Stimulated activated CD4-positive, alpha-beta T cell treated with anti-CD3 and anti-CD28 coated beads, Interleukin-1b, Interleukin-23, amount 100 ng/mL, for 48 hours (primary cell): ENCODE measurements at places on chromosomes 4 and X.
A peak's percentile ranks its signal among the peaks of the same experiment; 100 is the strongest.

GRCh38 chr4:185227713-185228278 is 18.4 kb downstream of the SNX25 start:
- no peak for DNase-seq

- DNase-seq = no peak
Observed at GRCh38 chr4:18847249-18847890, 825.8 kb upstream of the LCORL start.

- DNase-seq = peak; percentile 56
Observed at GRCh38 chr4:81913427-81913879, 441.7 kb upstream of the RASGEF1B start.

DNA sequence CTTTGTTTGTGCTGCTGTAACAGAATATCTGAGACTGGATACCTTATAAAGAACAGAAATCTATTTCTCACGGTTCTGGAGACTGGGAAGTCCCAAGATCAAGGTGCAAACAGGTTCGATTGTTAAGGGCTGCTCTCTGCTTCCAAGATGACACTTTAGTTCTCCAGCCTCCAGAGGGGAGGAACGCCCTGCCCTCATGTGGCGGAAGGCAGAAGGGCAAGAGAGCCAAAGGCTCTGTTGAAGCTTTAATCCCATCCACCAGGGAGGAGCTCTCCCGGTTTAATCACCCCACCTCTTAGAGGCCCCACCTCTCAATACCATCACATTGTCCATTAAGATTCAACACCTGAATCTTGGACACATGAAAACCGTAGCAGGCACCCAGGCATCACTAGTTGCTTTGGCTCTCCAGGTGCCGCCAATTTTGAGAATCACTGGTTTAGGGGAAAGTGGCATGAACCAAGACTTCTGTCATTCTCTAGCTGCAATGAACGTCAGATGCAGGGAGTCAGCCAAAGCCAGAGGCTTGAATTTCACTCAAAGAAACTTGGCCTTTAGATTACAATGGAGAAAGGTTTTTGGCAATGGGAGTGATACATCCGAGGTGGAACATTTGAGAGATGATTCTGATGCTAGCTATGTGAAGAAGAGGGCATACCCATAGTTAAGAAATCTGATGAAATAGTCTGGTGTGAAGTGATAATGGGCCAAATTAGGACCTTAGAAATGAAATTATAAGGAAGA is 15.7 kb downstream of the FHL1 start:
- DNase-seq = peak; percentile 19

DNA sequence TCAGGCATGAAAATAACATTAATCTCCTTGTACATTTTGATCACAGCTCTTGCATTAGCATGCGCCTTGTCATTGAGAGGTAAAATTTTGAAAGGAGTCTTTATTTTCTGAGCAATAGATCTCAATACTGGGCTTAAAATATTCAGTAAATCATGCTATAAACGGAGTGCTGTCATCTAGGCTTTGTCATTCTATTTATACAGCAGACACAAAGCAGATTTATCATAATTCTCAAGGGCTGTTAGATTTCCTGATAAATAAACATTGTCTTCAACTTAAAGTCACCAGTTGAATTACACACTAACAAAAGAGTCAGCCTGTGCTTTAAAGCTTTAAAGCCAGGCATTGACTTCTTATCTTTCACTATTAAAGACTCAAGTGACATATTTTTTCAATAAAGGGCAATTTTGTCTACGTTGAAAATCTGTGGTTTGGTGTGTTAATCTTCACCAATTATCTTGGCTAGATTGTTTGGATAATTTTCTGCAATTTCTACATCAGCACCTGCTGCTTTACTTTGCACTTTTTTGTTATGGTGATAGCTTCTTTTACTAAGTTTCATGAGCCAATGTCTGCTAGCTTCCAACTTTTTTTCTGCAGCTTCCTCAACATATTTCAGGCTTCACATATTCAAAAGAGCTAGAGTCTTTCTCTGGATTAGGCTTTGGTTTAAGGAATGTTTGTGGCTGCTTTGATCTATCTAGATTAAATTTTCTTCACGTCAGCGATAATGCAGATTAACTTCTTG is 27.9 kb upstream of the UGT2B4 start:
- no peak for DNase-seq
